GM23248 (cell line): ENCODE measurements at places on chromosomes 6 and 20. TPM values are rescaled to one million over a fixed set of nuclear protein-coding genes. Genes with fewer than 3 reads are reported as not detected.

GRCh38 chr6:90184334-90185298 is 112.0 kb downstream of the BACH2 start:
- no peak for DNase-seq

GRCh38 chr6:159017757-159018559 is 18.0 kb upstream of the RSPH3 start:
- no peak for DNase-seq

GRCh38 chr20:63703976-63704748 is 3.6 kb downstream of the ARFRP1 start:
- no peak for DNase-seq

DNA sequence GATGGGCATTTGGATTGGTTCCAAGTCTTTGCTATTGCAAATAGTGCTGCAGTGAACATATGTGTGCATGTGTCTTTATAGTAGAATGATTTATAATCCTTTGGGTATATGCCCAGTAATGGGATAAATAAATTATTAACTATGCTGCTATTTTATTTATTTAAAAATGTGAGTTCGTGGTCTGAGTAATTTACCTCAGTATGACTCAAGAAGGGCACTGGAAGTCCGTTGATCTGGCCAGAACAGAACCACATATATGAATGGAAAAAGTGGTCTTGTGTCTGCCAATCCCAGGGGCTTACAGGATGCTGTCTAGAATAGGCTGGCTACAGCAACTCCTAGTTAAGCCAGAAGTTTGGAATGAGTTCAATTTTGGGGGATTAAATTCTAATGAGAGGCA is 27.6 kb upstream of the HLA-C start:
- no peak for DNase-seq

- DNase-seq, result peak; percentile 68
Measured at GRCh38 chr6:53961679-53962370, 149.4 kb upstream of the MLIP start.

GRCh38 chr6:103107985-103108384 is 1714.5 kb downstream of the GRIK2 start:
- DNase-seq, result no peak

DNA sequence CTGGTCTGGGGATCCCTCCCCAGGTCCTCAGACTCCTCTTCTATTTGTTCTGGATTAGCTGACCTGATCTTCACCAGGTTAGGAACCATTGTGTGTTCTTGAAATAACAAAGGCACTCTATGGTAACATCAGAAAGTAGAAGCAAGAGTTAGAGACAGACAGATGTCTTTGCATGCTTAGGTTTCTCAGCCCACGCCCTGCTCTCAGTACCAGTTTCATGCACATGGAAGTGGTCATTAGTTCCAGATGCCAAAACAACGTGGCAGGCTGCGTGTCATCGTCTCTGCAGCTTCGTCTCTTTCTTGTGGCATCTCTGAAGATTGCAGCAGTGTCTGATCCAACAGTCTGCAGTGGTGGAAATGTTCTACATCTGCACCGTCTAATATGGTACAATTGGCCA is 89.4 kb downstream of the PACRG start:
- DNase-seq, result peak; percentile 22

GRCh38 chr20:29744071-29744470 is 1513.4 kb upstream of the DEFB115 start:
- no peak for DNase-seq

DNA sequence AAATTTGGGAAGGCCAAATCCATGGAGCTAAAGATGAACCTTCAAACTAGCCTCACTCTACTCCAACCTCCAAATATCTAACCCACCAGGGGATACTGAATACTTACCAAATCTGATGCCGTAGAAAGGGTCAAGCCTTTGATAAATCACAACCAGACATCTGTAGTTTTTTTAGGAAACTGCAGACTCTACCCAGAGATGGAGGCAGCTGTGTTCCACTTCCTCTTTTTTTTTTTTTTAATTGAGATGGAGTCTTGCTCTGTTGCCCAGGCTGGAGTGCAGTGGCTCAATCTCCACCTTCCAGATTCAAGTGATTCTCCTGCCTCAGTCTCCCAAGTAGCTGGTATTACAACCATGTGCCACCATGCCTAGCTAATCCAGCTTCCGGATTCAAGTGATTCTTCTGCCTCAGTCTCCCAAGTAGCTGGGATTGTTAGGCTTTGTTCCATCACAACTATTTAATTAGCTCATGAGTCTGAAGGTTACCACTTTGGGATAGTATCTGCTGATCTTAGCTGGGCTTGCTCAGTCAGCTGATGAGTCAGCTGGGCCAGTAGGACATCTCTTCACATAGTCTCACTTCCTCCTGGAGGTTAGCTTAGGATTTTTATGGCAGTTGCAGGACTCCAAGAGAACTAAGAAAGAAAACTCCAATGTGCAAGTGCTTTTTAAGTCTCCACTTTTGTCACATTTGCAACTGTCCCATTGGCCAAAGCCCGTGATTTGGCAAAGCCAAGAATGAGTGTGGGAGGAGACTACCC is 13.3 kb downstream of the FRK start:
- DNase-seq, result peak; percentile 56

GRCh38 chr6:68834551-68834950 is 199.5 kb downstream of the ADGRB3 start:
- peak; percentile 2 for DNase-seq

SFTA2 gene
- not detected in 2 replicates for polyA plus RNA-seq

SMPDL3A gene
- 14.3 and 15.4 TPM in 2 replicates for polyA plus RNA-seq

CYP39A1 gene
- 0.08 and 0.46 TPM in 2 replicates for polyA plus RNA-seq
